ENCODE measurements at places on chromosomes 5 and 9.

- no peak overlapping the region for H3K27ac ChIP-seq
- no peaks in the 10 kb centered on the region for H3K27me3 ChIP-seq
- H3K36me3 ChIP-seq = no peaks in the 10 kb centered on the region
- H3K4me3 ChIP-seq = no peak overlapping the region
- peaks cover 10% of the 10 kb centered on the region for H3K4me1 ChIP-seq
These were observed 241.1 kb upstream of the KLF4 start for GRCh38 chr9:107730666-107731065.

DNA sequence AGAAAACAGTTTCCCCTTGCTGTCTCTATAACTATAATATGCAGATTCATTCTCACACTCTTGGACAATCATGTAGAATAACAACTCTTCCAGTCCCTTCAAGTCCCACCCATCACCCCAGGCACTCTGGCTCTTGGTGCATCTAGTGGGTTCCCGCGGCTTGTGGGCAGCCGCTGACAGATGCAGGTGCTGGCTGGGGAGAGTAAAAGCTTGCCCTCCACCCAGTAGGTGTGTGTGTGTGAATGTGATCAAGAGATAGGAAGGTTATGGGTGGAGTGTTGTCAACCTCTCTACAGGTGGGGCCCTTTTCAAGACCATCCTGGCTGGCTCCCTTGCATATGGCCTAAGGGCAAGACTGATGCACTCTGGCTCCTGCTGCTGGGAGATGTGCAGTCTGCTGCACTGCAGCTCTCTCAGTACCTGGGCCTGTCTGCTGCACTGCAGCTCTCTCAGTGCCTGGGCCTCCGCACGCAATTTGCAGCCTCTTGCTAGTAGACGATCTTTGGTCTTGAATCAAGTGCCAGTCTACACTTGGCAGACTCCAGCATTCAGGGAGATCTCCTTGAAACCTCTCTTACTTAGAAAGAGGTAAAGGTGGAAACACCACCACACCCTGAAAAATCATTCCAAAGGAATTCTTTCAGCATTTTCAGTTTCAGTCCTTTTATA lies 189.7 kb upstream of the GDNF start:
- DNase-seq = no peak
- H3K4me1 ChIP-seq = no peaks in the 10 kb centered on the region
- no peak overlapping the region for H3K27ac ChIP-seq
- H3K36me3 ChIP-seq = no peaks in the 10 kb centered on the region
- H3K27me3 ChIP-seq = no peaks in the 10 kb centered on the region

- no peak overlapping the region for H3K4me3 ChIP-seq
- DNase-seq = no peak
- no peaks in the 10 kb centered on the region for H3K36me3 ChIP-seq
- H3K4me1 ChIP-seq = peaks cover 46% of the 10 kb centered on the region
These were observed 108.9 kb upstream of the SPRY4 start for GRCh38 chr5:142433526-142434321.

GRCh38 chr5:165242646-165243045 lies 1737.2 kb downstream of the MAT2B start:
- H3K27ac ChIP-seq = no peak overlapping the region
- no peaks in the 10 kb centered on the region for H3K4me1 ChIP-seq
- no peaks in the 10 kb centered on the region for H3K27me3 ChIP-seq

DNA sequence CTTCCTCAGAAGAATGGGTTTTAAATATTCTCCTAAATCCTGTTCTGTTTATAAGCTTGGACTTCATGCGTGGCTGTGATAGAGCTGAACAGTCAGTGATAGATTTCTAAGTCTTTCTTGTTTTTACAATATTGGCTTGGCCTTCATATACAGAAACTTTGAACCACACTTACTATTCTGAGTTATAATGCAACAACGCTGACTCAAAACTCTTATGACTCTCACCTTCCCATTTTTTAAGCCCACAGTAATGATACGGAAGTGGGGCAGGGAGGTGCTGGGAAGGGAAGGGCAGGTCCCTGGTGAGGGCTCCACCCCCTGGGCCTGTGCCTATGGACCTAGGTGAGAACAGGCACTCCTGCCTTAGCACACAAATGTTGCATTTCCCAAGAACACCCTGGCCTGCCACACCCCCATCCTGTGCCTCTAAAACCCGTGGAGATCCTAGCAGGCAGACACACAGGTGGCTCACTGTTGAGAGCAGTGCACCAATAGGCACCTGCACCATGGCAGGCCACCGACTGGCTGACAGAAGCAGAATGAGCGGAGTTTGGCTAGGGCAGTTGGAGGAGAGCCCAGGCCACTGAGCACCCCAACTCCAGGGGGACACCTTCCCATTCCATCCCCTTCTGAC lies 376.7 kb downstream of the GABRG2 start:
- H3K36me3 ChIP-seq = no peaks in the 10 kb centered on the region
- H3K27ac ChIP-seq = no peak overlapping the region
- H3K4me1 ChIP-seq = no peaks in the 10 kb centered on the region
- H3K27me3 ChIP-seq = no peaks in the 10 kb centered on the region
- H3K4me3 ChIP-seq = no peak overlapping the region
- DNase-seq = no peak

Data from tibial nerve (tissue), 4 donors.